ENCODE measurements at places on chromosomes 4 and X.

- no peak for DNase-seq
Measured at GRCh38 chr4:117421706-117422105, 336.3 kb upstream of the TRAM1L1 start.

DNA sequence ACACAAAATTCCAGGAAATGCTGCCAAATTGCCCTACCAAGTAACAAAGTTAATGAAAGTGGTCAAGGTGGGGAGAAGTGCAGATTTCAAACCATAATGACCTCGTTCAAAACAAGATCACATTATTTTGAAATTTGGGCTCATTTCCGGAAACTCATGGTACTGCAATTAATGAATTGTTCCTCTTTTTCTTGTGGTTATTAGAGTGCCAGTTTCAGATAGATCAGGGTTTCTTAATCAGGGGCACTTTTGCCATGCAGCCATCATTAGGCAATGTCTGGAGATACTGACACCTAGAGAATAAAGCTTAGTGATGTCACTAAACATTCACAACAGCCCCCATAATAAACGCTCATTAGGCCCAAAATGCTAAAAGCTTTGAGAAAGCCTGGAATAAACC lies 381.5 kb upstream of the GALNT7 start:
- DNase-seq: no peak

GRCh38 chr4:93731456-93731855 lies 97.1 kb upstream of the ATOH1 start:
- no peak for DNase-seq

GRCh38 chrX:19670321-19670750 lies 155.0 kb upstream of the MAP3K15 start:
- DNase-seq: no peak

- no peak for DNase-seq
Measured at GRCh38 chrX:386239-386767, 404 bp downstream of the PPP2R3B start.

DNA sequence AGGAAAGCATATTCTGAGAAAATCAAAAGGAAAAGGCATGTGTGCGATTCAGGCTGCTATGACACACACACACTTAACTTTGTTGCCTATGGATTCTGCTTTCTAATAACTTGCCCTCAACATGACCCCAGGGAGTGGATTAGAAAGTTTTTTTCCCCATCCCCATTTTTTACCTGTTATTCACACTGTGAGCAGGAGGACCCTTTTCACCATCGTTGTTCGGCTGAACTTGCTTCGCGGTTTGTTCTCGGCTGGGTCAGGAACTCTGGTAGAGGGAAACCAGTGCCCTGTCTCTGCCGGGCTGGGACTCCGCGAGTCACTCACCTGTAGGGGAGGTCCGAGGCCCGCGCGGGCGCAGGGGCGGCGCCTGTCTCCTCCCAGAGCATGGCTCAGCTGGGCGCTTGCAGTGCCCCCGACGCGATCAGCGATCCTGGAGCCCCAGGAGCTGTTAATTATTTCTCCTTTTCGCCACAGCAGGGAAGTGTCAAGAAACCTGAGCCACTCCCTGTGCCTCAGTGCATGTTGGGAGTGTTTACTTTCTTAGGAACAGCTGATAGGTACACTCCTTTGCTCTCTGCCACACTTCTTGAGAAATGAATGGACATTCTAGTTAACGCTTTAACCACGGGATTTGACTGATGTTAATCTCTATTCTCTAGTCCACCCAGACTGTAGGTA lies at the start of gene RASSF6:
TSS of gene RASSF6 (minus strand) at position 322 of the 678 bp plus-strand sequence. CDS start 8,641 bp downstream, outside the sequence.
- DNase-seq: no peak

DNA sequence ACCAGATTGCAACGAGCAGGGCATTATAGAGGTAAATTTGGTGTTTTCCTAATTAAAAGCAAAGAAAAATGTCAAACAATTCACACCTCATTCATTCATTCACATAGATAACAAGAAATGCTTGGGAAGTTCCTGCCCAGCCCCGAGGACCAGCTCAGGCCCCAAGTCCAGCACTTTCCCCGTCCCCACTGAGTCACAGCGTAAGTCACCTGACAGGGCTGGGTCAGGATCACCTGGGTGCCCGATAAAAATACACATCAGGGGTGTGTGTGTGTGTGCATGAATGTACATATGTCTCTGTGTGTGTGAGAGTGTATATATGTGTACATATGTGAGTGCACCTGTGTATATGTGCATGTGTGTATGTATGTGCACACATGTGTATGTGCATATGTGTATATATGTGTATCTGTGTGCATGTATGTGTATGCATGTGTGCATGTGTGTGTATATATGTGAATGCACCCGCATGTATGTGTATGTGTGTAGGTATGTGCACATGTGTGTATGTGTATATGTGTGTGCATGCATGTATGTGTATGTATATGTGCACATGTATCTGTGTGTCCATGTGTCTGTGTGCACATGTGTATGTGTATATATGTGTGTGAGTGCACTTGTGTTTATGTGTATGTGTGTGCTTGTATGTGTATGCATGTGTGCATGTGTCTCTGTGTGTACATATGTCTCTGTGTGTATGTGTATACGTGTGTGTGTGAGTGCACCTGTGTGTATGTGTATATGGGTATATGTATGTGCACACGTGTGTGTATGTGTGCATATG lies 18.6 kb upstream of the SH3TC1 start:
- no peak for DNase-seq

GRCh38 chr4:28562913-28563312 lies 1702.3 kb downstream of the STIM2 start:
- DNase-seq: no peak

DNA sequence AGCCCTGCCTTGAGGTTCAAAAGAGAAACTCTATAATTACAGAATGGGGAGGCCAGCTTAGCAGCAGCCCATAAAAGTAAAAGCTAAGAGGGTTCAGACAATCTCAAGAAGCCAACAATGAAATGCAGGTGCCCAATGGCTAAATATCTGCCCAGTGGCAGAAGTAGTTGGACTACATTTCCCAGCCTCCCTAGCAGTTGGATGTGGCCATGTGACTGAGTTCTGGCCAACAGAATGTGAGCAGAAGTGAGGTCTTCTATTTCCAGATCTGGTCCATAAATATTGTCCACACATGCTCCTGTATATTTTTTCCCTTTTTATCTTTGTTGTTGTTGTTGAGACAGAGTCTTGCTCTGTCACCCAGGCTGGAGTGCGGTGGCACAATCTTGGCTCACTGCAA lies 127.9 kb upstream of the NHS start:
- DNase-seq: no peak

DNA sequence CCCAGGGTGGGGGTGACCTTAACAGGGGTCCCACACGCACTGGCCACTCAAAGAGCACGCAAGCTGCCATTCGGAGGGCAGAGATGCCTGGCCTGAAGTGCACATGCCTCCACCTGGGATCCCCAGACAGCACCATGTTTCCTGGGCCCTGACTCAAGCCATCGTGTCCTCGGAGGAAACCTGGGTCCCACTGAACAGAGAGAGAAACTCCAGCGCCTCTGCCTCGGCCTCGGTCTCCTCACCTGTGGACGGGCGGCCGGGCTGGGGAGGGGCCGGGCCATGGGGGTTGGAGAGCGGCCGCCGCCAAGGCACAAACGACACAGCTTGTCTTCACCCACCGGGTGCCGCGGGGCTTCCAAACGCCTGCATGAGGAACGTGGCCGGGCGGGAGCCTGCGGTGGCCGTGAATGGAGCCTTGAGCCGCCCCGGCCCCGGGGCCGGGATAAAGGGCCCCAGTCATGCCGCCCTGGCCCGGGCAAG lies 30.0 kb upstream of the FGFR3 start:
- no peak for DNase-seq

DNA sequence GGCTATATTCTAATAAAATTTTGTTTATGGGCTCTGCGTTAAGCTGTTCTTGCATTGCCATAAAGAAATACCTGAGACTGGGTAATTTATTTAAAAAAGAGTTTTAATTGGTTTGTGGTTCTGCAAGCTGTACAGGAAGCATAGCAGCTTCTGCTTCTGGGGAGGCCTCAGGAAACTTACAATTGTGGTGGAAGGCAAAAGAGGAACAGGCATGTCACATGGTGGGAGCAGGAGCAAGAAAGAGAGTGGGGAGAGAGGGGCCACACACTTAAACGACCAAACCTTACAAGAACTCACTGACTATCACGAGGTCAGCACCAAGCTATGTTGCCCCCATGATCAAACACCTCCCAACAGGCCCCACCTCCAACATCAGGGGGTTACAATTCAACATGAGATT lies 74.0 kb downstream of the FHDC1 start:
- no peak for DNase-seq

DNA sequence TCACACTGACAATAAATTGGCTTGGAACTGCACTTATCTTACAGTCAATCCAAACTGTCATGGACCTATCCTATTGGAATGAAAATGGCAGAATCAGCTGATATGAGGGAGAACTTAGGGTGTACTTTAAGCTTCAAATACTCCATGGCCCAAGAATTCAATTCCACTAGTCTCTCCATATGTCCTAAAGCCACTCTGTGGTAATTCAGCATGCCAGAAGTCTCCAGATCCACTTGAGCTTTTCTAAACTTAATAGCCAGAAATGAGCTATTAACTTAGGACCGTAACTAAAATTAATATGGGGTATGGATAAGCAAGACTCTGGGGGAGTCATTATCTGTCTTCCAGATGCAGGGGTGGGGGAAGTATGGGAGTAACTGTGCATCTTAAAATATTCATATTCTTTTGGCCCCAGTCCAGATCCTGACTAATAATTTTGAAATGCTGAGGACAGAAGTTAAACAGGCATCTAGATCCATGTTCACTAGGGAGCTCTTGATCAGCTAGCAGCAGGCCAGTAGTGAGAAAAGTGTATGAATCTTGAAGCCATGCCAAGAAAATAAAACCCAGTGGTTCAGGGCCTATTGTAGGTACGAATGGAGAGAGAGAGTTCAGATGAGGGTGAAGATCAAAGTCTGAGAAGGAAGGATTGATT lies 167.6 kb downstream of the DKK2 start:
- DNase-seq: no peak

DNA sequence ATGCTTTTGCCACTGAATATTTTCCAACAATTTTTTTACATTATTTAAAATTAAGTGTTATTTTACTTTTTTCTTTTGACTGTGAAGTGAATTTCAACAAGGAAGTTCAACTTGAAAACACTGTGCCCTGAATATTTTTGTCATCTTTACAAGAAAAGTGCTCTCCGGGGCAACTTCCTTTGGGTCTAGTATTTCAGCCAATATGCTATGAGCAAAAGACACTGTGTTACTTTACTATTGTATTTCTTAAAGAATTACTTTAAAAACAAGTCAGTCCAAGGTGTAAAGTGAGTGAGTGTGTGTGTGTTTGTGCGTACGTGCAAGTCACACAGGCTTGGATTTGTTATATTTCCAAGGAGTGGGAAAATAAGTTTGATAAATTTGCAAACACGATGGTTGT lies 7.6 kb upstream of the USP53 start:
- DNase-seq: no peak

All from activated CD8-positive, alpha-beta memory T cell treated with anti-CD3 and anti-CD28 coated beads for 1 hour (primary cell).